GM12892 (cell line): ENCODE measurements at places on chromosomes 11 and 22.

GRCh38 chr11:118277312-118277711 is 13.2 kb upstream of the MPZL2 start:
- no peak for DNase-seq

GRCh38 chr11:34323601-34324000 is 34.2 kb downstream of the ABTB2 start:
- no peak for DNase-seq

DNA sequence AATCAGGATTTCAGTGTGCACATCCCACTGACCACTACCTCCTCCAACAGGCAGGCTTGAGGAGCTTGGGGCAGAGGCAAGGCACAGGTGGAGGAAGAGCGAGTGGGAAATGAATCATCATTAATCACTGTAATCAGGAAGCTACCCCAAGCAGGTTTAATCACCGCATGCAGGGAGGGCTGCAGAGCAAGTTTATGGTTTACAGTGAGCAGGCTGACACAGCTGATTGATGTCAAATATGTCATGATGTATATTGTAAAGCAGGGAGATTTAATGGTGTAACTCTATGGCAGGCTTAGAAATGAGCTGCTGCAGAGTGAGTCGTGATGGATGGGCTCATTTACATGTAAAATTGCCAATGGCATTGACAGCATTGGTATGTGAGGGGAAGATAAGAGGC is 441.0 kb downstream of the NTM start:
- no peak for DNase-seq

GRCh38 chr11:93729129-93729616 is 12.1 kb downstream of the TAF1D start:
- DNase-seq: no peak

DNA sequence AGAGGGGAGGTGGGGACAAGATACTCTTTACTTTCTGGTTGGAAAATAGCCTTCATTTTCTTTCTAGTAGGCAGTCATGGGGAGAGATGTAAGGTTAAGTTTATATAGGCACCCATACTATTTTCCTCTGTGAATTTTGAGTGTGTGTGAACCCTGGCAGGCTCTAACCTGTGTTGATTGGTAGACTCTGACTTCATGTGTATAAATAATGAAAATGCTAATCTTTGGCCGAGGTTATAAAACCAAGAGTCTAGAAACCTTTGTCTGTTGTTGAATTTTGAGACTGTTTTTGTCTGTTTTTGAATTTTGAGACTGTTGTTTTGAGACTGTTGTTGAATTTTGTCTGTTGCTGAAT is 14.0 kb downstream of the TRIM44 start:
- no peak for DNase-seq
